Fibroblast of lung (primary cell): ENCODE measurements at places on chromosomes 13 and 19. TPM values are rescaled to one million over a fixed set of nuclear protein-coding genes. Genes with fewer than 3 reads are reported as not detected.

DNA sequence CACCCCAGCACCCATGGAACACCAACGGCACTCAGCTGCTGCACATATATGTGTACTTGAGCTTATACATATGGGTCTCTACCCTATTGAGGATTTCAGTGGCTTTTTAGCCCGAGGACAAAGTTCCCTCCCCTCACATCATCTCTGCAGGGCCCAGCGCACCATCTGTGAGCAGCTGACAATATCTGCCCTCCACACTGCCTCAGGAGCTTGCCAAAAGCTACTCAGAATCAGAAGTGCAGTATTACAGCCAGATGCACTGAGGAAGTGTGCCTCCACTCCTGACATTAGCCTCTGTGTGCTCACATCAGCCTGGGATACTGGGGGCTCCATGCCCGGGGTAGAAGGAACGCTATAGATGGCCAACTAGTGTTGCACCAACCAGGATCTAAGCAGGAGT lies 903.9 kb downstream of the UQCRFS1 start:
- H3K4me3 ChIP-seq = no peak overlapping the region
- no peaks in the 10 kb centered on the region for H3K36me3 ChIP-seq
- no peak for DNase-seq
- H3K27me3 ChIP-seq = no peaks in the 10 kb centered on the region
- no peaks in the 10 kb centered on the region for H3K4me1 ChIP-seq

DNA sequence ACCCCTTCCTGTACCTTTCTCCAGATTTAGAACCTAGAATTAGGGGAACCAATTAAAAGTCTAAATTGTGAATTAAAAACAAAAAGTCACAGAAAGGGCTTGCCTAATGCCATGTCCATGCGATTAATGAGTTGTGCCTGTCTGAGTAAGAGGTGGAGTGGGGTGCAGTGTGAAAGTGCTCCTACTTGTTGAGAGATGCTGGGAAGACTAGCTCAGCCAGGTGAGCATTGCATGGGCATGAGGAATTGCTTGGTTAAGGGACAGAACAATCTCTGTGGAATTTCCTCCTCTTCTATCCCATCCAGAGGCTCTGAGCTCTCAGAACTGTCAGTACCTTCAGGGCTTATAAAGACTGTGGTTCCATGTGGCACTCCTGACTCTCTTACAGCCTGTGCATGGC lies 159.0 kb upstream of the UBL3 start:
- no peak for DNase-seq
- H3K4me3 ChIP-seq = no peak overlapping the region
- peaks cover under 1% of the 10 kb centered on the region for H3K4me1 ChIP-seq
- no peaks in the 10 kb centered on the region for H3K36me3 ChIP-seq
- no peak overlapping the region for H3K27ac ChIP-seq
- no peaks in the 10 kb centered on the region for H3K27me3 ChIP-seq

DNA sequence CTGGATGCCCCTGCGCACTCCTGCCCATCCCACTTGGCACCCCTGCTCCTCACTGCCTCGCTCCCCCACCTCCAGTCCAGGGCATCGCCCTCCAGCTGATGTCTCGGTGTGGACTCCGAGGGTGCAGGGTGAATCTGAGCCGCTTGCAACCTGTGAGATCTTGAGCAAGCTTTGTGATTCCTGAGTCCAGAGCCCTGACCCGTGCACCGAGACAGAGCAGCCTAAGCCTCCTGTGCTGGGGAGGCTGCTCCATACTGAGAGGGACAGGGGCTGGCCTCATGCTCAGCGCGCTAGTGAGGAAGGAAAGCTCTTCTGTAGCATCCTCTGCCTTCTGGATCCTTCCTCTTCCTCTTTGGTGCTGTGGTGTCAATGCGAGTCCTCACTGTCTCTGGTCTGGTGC lies 116.0 kb downstream of the TEX29 start:
- H3K4me3 ChIP-seq = no peak overlapping the region
- no peak for DNase-seq
- H3K27ac ChIP-seq = no peak overlapping the region
- H3K4me1 ChIP-seq = no peaks in the 10 kb centered on the region
- H3K36me3 ChIP-seq = no peaks in the 10 kb centered on the region

- no peak for DNase-seq
- H3K27ac ChIP-seq = no peak overlapping the region
- H3K36me3 ChIP-seq = peaks cover 6% of the 10 kb centered on the region
- H3K4me3 ChIP-seq = no peak overlapping the region
- H3K4me1 ChIP-seq = peaks cover 11% of the 10 kb centered on the region
Observed at GRCh38 chr19:44810234-44811121, 1.6 kb downstream of the BCAM start.

DNA sequence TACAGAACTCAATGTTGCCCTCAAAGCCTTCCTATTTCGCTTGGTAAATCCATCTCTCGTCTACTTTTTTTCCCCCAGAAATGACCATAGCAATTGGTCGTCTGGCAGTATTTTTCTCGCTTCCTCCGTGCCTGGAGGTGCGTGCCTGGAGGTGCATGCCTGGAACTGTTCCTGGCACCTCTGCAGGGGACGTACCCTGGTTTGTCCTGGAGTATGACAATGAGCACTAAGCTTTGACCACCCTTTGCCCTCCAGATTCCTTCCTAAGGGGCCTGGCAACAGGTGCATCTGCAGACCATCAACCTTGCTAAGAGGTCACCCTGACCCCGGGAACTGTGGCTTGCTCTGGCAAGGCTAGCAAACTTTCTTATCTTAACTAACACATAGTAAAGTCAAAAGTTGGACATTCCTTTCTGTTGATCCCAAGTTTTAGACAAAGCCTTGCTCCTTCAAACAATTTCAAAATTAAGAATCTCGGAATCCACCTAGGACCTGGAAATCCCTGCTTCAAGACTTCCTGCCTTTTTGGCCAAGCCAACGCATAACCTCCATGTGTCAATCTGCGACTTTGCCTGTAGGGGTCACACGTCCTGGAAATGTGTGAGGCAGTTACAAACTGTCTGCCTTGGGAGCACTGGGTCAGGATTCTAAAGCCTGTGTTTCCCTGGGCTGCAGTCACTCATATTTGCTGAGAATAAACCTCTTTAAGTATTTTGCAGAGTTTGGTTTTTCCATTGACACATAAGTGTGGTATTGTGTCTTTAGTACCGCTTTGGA lies 28.8 kb upstream of the TUBGCP3 start:
- no peak overlapping the region for H3K4me3 ChIP-seq
- H3K27me3 ChIP-seq = peaks cover 3% of the 10 kb centered on the region
- no peaks in the 10 kb centered on the region for H3K4me1 ChIP-seq
- H3K27ac ChIP-seq = no peak overlapping the region
- no peaks in the 10 kb centered on the region for H3K36me3 ChIP-seq

- H3K27me3 ChIP-seq = no peaks in the 10 kb centered on the region
- peaks cover 15% of the 10 kb centered on the region for H3K4me1 ChIP-seq
- DNase-seq = peak; percentile 34
- no peaks in the 10 kb centered on the region for H3K36me3 ChIP-seq
Observed at GRCh38 chr19:16462757-16463250, 9.0 kb downstream of the EPS15L1 start.

DNA sequence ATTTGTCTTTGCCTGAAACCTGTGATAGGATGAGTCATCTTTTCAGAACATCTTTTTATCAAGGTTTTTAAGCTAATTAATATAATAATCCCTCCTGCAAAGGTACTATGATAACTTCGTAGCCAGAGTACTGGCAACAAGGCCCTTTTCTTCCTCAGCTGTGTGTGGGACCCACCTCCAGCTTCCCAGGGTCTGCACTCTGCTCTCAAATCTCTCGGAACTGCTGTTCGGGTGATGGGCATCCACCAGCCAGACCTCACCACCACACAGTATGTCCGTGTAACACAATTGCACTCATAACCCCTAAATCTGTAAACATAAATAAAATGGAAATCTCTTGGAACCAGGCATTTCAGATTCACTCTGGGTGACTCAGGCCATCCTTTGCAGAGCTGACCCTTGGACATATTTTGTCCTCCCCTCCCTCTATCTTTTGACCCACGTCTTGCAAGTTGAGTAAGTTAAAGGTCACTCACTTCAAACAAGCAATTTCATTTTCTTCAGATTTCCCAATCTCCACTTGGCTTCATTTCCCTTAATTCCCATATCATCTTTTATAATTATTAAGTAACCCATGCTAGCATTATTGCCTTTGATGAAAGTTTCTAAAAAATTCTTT lies 29.5 kb downstream of the COL4A1 start:
- H3K4me1 ChIP-seq = peaks cover 27% of the 10 kb centered on the region
- H3K36me3 ChIP-seq = peaks cover 3% of the 10 kb centered on the region
- no peak overlapping the region for H3K27ac ChIP-seq
- no peak overlapping the region for H3K4me3 ChIP-seq
- H3K27me3 ChIP-seq = no peaks in the 10 kb centered on the region

- no peak for DNase-seq
- H3K27ac ChIP-seq = no peak overlapping the region
- H3K27me3 ChIP-seq = peaks cover 6% of the 10 kb centered on the region
- H3K4me3 ChIP-seq = no peak overlapping the region
Observed at GRCh38 chr13:51045451-51045850, 65.6 kb downstream of the C13orf42 start.

- no peak for DNase-seq
- H3K4me3 ChIP-seq = no peak overlapping the region
- no peaks in the 10 kb centered on the region for H3K36me3 ChIP-seq
- H3K27ac ChIP-seq = no peak overlapping the region
- H3K4me1 ChIP-seq = no peaks in the 10 kb centered on the region
Observed at GRCh38 chr13:22717036-22717435, 463.7 kb upstream of the SGCG start.

GRCh38 chr13:27541386-27541785 lies 78.9 kb downstream of the LNX2 start:
- no peaks in the 10 kb centered on the region for H3K36me3 ChIP-seq
- H3K27me3 ChIP-seq = no peaks in the 10 kb centered on the region
- H3K4me1 ChIP-seq = no peaks in the 10 kb centered on the region
- DNase-seq = no peak

DNA sequence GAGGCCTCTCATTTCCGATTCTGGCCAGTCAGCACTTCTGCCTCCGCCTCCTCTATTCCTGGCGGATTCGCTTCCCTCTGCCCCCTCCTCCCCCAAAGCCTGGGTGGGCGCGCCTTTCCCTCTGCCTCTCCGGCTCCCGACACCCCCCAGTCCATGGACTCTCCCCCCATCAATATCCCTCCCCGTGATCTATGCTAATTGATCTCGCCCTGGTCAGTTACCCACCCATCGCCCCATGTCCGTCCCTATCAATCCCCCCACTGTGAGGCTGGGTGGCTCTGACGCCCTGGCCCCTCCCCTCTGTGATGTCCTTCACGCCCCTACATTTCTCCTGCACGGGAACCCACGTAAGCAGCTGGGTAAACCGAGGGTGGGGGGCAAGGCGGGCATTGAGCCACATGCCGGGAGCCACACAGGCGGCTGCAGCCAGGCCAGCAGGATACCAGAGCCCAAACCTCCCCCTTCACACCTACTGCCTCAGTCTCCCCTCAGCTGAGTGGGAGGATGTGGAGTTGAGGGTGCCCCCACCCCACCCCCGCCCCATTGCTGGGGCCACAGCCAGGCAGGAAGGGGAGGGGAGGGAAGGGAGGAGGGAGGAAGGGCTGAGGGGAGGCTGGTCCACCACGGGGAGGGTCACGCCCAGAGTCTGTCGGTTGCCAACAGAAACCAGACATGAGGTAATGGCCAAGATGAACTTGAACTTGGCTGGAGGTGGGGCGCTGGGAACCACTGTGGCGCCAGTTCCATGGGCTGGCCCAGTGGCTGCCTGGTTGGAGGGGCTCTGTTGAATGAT lies 21.0 kb downstream of the SMIM24 start:
- H3K27me3 ChIP-seq = no peaks in the 10 kb centered on the region
- peaks cover 22% of the 10 kb centered on the region for H3K36me3 ChIP-seq
- DNase-seq = peak; percentile 95

GRCh38 chr13:76316998-76317527 lies 569.1 kb downstream of the KCTD12 start:
- no peaks in the 10 kb centered on the region for H3K4me1 ChIP-seq
- H3K27me3 ChIP-seq = no peaks in the 10 kb centered on the region
- no peak for DNase-seq
- H3K27ac ChIP-seq = no peak overlapping the region
- H3K4me3 ChIP-seq = no peak overlapping the region

- no peaks in the 10 kb centered on the region for H3K36me3 ChIP-seq
- no peaks in the 10 kb centered on the region for H3K27me3 ChIP-seq
- no peak overlapping the region for H3K4me3 ChIP-seq
- no peak overlapping the region for H3K27ac ChIP-seq
- DNase-seq = no peak
- no peaks in the 10 kb centered on the region for H3K4me1 ChIP-seq
Observed at GRCh38 chr13:40375489-40376171, 290.8 kb downstream of the FOXO1 start.

DNA sequence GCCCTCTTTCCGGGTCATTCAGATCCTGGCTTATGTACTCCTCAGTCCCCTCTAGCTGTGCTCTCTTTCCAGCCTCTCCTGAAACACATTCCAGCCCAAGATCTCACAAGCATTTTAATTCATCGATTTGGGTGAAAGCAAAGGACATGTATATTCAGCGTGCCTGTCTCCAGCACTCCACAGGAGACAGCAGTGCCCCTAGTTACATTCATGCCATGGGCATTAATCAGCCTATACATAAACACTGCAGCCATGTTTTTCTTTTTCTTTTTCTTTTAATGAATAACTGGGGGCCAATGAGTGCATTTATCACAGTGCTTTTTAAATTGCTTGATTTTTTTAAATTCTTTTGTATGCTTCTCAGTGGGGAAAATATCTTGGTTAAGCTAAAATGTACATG lies 199.1 kb downstream of the DCT start:
- H3K36me3 ChIP-seq = no peaks in the 10 kb centered on the region
- H3K4me1 ChIP-seq = no peaks in the 10 kb centered on the region
- no peak overlapping the region for H3K27ac ChIP-seq
- peak; percentile 27 for DNase-seq
- no peaks in the 10 kb centered on the region for H3K27me3 ChIP-seq
- no peak overlapping the region for H3K4me3 ChIP-seq

GRCh38 chr13:110869805-110870706 lies 44.8 kb downstream of the ANKRD10 start:
- peak overlapping the region; percentile 98 for H3K27ac ChIP-seq
- peak overlapping the region; percentile 56 for H3K4me3 ChIP-seq
- H3K27me3 ChIP-seq = no peaks in the 10 kb centered on the region
- H3K4me1 ChIP-seq = peaks cover 18% of the 10 kb centered on the region

DNA sequence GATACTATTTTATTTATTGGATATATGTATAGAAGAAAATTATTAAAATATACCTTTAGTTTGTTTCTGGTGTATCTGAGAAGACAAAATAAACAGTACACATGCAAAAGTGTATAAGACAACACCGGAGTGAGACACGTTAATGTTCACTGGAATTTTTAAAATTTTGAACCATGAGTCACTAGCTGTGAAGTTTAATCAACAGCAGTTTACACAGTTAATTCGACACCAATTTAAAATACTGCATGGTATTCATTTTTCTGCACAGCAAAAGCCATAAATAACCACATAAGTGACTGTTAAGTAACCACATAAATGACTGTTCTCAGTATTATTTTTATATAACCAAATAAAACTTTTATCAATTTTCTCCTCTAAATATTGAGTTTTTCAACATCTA lies 418.7 kb upstream of the NBEA start:
- H3K4me1 ChIP-seq = no peaks in the 10 kb centered on the region
- DNase-seq = no peak
- no peak overlapping the region for H3K4me3 ChIP-seq
- no peaks in the 10 kb centered on the region for H3K36me3 ChIP-seq

The KLK3 gene
- polyA plus RNA-seq = not detected in 2 replicates

The C5AR2 gene
- 0.02 and 0.08 TPM in 2 replicates for polyA plus RNA-seq

The KLF1 gene
- polyA plus RNA-seq = not detected in 2 replicates

The ZNF66 gene
- 1.1 and 1.3 TPM in 2 replicates for polyA plus RNA-seq

The DKKL1 gene
- 0.15 and 0.19 TPM in 2 replicates for polyA plus RNA-seq

The AXL gene
- 231 and 319 TPM in 2 replicates for polyA plus RNA-seq

The BRME1 gene
- 0.23 and 0.29 TPM in 2 replicates for polyA plus RNA-seq

The GAPDHS gene
- not detected in 2 replicates for polyA plus RNA-seq

The CABP5 gene
- polyA plus RNA-seq = not detected in 2 replicates

The MYH14 gene
- not detected in 2 replicates for polyA plus RNA-seq
